ENCODE measurements at places on chromosomes 5 and 9.

- no peak for DNase-seq
Measured at GRCh38 chr5:113331209-113331551, 103.6 kb downstream of the TSSK1B start.

- DNase-seq = no peak
Measured at GRCh38 chr5:107431536-107431935, 239.2 kb downstream of the EFNA5 start.

DNA sequence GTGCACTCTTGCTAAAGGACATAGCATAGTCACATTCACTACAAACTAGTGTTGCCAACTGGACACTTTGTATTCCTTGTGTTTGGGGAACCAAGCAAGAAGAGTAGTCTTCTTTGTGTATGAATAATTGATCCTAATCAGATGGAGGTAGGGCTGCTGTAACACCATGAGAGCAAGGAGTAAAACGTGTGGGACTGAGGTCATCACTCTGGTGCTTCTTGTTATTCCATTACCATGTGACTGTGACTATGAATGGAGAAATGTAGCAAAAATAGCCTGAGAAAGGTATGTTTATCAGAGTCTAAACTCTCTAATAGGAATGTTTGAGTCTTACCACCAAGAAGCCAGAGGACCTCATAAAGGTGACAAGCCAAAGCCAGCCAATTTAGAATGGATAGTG is 966.9 kb downstream of the TAF11L14 start:
- DNase-seq = no peak

- no peak for DNase-seq
Measured at GRCh38 chr9:99118782-99119466, 14.0 kb downstream of the TGFBR1 start.

DNA sequence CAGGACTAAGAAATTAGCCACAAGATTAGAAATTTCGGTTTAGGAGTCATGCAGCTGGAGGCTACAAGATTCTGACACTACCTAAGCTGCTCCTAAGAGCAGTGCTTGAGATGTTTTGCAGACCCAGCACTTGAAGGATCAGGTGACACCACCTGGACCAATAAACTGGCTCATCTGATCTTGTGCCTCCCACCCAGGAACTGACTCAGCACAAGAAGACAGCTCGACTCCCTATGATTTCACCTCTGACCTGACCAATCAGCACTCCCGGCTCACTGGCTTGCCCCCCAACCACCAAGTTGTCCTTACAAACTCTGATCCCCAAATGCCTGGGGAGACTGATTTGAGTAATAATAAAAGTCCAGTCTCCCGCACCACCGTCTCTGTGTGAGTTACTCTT is 170.4 kb downstream of the TTC39B start:
- no peak for DNase-seq

GRCh38 chr5:119322948-119323537 is 32.8 kb upstream of the TNFAIP8 start:
- DNase-seq = no peak

- DNase-seq = no peak
Measured at GRCh38 chr9:93397661-93398373, 53.7 kb upstream of the FAM120A start.

DNA sequence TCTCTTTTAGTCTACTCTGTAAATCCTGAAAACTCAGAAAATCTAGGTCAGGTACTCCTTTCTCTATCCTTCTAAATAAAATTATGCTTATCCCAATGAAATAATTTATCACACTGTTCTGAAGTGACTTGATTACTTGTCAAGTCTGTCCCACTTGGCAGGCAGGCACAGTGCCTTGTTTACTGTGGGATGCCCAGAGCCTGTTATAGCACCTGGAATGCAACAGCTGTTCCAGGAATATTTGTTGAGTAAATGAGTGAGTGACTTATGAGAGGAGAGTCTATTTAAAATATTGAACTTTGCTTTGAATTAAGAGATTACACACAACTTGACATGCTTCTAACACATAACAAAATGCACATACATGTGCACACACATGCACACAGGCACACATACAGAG is 130.0 kb downstream of the MPDZ start:
- no peak for DNase-seq

DNA sequence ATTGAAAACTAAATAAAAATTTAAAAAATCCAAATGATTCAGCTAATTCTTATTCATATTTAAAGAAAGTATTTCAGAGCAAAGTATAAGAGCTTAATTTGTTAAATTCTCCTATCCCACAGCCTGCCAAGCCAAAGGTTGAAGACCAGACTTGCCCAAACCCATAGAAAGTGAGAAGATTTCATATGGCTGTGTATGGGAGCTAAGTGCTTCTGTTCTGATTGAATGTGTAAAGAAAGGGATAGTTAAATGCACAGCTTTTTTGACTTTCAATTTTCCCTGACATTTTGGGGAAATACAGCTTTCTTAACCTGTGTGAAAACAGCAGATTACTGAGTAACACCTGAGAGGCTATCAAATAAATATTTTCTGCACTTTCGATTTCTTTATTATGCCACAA is 125.0 kb upstream of the MTAP start:
- no peak for DNase-seq

GRCh38 chr5:59485107-59485506 is 408.4 kb downstream of the PDE4D start:
- no peak for DNase-seq

- peak; percentile 73 for DNase-seq
Measured at GRCh38 chr5:138953387-138954256, 78.5 kb upstream of the LRRTM2 start.

DNA sequence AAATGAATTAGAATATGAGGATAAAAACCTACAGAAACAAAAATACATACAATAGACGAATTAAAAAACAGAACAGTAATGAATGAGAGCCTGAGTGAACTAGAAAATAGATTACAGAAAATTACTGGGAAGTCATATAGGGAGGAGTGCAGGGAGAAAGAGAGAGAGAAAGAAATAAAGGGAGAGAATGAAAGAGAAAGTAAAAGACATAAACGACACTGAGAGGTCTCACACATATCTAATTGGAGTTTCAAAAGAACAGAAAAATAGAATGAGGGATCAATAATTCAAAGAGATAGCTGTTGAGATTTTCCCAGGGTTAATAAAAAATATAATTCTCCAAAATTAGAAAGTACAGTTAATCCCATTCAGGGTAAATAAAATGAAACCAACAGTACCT is 156.4 kb upstream of the FTMT start:
- no peak for DNase-seq

GRCh38 chr9:136915632-136916329 is 28.8 kb downstream of the FBXW5 start:
- no peak for DNase-seq

DNA sequence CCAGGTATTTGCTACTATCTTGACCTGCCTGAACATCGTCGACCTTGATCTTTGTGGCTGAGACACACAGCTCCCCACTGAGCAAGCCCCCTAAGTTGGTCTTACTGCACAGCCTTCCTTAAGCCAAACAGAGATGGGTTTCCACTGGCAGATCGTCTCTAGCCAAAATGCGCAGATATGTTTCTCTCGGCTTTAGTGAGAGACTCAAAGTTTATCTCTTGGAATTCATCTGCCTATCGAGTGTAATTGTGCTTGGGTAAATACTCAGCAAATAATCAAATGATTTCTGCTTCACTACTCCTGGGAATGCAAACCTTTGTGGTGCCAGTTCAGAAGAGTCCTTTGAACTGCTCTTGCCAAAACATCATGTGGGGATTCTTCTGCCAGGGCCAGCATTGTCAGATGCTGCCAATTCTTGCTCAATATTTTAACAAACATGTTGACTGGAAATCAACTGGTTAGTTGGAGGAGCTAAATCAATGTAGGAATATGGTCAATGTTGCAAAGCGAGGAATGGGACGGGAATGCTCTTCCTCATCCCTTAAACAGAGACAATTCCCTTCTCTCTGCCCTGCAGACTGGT is 141.2 kb upstream of the SLC28A3 start:
- no peak for DNase-seq

DNA sequence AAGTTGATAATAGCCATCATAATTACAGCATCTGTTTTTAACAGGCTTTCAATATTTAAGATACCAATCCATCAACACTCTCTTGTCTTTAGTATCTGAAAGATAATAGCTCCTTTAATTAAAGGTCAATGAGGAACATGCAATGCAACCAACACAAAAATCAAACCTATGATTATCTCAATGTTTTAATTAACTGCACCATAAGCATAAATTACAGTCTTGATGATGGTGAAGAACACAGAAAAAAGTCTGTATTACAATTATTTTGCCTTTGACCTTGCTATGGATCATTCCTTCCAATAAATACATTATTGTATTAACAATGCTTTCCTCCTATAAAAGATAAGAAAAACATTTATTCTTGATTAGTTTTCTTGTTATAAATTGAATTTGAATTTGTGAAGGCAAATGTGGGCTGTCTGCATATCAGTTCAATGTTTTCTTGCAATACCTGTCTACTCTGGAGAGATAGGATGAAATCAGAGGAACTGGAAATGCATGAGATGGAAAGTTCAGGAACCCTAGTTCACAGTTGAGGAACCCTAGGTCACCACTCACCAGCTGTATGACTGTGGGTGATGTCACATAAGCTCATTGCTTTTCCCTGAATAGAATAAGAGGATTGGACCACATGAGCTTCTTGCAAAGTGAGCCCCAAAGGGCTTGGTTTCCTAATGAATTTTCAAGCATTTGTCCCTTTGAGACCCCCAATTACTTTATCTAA is 58.5 kb upstream of the ANXA1 start:
- DNase-seq = no peak

DNA sequence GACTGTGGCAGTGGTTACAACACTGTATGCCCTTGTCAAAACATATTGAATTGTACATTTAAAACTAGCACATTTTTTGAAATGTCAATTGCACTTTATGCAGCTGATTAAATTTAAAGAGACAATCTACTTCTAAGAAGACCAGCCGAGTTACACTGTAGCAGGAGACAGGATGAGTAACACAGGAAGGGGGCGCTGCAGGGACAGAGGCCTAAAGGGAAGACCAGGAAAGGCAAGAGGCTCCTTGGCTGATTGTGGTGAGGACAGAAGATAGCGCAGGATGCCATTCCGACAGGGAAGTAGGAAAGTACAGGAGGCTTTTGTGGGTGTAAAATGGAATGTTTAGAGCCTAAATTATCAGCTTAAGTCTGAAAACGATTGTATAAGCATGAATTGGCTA is 28.2 kb upstream of the PPP2R2B start:
- DNase-seq = no peak

- no peak for DNase-seq
Measured at GRCh38 chr5:78538240-78538850, 110.2 kb downstream of the LHFPL2 start.

GRCh38 chr5:162272417-162272816 is 204.8 kb downstream of the GABRG2 start:
- DNase-seq = no peak

DNA sequence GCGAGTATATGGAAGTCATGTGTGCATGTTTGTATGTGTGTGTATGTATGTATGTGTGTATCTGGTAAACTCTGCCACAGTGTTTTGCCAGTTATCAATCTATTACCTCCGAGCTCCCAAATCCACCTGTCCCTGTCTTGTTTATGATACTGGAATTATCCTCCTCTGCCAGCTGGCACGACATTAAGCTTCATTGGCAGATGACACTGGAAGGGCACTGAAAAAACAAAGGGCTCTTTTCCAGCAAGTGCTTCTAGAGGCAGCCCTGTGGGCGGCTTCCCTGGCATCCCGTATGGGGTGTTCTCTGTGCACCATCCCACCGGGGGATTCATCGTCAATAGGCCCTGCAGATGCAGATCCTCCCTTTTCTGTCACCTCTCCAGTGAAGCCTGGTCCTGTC is 221.5 kb downstream of the MSX2 start:
- no peak for DNase-seq

- no peak for DNase-seq
Measured at GRCh38 chr5:160020964-160021363, 12.0 kb downstream of the TTC1 start.

GRCh38 chr5:173495225-173495904 is 121.1 kb downstream of the BOD1 start:
- DNase-seq = no peak

- DNase-seq = no peak
Measured at GRCh38 chr9:136513191-136513590, 30.4 kb upstream of the SEC16A start.

DNA sequence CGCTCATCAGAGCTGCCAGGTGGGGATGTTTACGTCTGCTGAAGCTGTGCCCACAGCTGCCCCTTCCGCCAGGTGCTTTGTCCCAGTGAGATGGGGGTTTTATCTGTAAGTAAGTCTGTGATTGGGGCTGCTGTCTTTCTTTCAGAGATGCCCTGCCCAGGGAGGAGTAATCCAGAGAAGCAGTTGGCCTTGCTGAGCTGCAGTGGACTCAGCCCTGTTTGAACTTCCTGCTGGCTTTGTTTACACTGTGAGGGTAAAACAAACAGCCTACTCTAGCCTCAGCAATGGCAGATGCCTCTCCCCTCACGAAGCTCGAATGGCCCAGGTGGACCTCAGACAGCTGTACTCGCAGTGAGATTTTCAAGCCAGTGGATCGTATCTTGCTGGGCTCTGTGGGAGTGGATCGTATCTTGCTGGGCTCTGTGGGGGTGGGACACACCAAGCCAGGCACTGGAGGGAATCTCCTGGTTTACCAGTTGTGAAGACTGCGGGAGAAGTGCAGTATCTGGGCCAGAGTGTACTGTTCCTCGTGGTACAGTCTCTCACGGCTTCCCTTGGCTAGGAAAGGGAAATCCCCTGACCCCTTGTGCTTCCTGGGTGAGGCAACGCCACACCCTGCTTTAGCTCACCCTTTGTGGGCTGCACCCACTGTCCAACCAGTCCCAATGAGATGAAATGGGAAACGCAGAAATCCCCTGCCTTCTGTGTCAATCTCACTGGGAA is 530.1 kb upstream of the DMAC1 start:
- no peak for DNase-seq

DNA sequence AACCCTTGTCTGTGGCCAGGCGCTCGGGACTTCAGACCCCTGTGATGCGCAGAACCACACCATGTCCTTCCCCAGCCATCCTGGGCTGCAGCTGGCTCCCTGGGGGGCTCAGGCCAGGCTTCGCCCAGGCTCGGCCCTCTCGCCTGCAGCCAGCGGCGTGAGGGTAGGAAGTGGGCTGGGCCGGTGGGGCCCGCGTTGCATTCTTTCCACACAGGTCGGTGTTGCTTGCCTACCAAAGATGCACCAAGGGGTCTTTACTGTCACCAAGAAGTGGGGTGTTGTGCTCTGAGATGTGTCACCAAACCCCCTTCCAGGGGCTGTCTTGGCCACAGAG is 48.3 kb upstream of the RNF130 start:
- no peak for DNase-seq

DNA sequence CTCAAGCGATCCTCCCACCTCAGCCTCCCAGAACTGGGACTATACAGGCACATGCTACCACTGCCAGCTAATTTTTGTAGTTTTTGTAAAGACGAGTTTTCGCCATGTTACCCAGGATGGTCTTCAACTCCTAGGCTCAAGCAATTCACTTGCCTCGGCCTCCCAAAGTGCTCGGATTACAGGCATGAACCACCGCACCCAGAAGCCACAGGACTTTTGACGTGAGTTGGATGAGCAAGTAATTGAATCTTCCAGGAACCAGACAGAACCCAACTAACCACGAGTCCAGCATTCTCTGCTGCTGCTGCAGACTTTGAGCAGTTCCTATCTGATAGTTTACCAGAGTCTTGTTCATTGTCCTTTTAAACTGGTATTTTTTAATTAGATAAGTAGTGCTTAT is 9.6 kb upstream of the ATP6V0E1 start:
- DNase-seq = no peak

Measured in anterior cingulate cortex (tissue), 58 donors.